Stimulated activated CD4-positive, alpha-beta T cell treated with anti-CD3 and anti-CD28 coated beads, Interleukin-1b, Interleukin-23, amount 100 ng/mL, for 24 hours (primary cell): ENCODE measurements at places on chromosomes 11 and 22.

DNA sequence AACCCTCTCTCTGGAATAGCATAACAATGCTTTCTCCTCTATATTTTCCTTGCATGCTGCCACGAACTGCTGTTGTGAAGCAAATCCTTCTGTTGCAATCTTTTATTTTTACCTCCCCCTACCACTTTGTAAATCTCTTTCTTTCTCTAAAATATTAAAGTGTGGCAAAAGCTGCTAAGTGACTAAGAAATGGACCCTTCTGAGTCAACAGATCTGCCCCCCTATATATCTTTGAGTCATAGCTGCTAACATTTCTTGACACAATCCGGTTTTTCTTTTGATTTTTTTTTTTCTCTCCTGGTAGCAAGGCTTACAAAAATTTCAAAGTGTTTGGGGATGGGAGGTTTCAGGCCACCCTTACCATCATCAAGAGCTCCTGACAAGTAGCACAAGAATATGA, 39.0 kb upstream of the KIRREL3 start:
- DNase-seq, result no peak

- no peak for DNase-seq
Observed at GRCh38 chr11:69500285-69501120, 19.0 kb downstream of the LINC01488 start.

GRCh38 chr11:97048481-97048880, 658.7 kb downstream of the JRKL start:
- no peak for DNase-seq

- DNase-seq, result peak; percentile 59
Observed at GRCh38 chr11:68003846-68004550, at the start of gene UNC93B1. Gene UNC93B1, minus strand, starts transcription at chr11:68004097. Its CDS starts 54 bp downstream, at chr11:68004043.

GRCh38 chr11:112852143-112852866, 108.9 kb upstream of the NCAM1 start:
- DNase-seq, result no peak

- DNase-seq, result no peak
Observed at GRCh38 chr11:3123761-3124733, 41.1 kb downstream of the OSBPL5 start.

- peak; percentile 66 for DNase-seq
Observed at GRCh38 chr11:124758355-124759265, 3.5 kb downstream of the ESAM start.

GRCh38 chr11:62430425-62430824, 11.6 kb downstream of the SCGB1A1 start:
- no peak for DNase-seq

GRCh38 chr11:117430293-117430955, 102.8 kb downstream of the CEP164 start:
- DNase-seq, result no peak

DNA sequence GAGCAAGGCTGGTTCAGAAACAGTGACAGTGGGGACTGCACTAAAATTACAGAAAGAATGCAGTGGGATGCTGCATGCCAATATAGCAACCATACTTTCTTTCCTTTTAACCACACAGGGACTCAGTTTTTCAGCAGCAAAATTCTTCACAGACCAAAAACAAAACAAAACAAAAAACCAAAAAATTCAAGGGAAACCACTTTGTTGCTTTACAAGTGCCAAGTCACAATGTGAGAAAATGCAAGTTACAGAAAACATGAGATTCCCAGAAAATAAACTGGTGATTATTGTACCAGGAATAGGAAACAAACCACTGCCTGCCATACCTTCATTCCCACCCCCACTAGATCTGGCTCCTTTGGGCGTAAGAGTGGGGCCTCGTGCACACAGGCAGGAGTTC, 52.6 kb downstream of the TENM4 start:
- no peak for DNase-seq

GRCh38 chr11:60984149-60984548, 12.7 kb downstream of the CD6 start:
- no peak for DNase-seq

- no peak for DNase-seq
Observed at GRCh38 chr11:112961751-112962578, 745 bp downstream of the NCAM1 start.

- DNase-seq, result no peak
Observed at GRCh38 chr11:43845816-43846215, 34.8 kb upstream of the ALKBH3 start.
